ENCODE measurements at places on chromosomes 2 and 18.

- DNase-seq = no peak
These were observed 7.1 kb upstream of the CYS1 start for GRCh38 chr2:10087360-10087759.

- no peak for DNase-seq
These were observed 162.1 kb upstream of the UNC80 start for GRCh38 chr2:209609531-209609930.

GRCh38 chr18:59555995-59556659 lies 141.1 kb downstream of the CCBE1 start:
- DNase-seq = no peak

DNA sequence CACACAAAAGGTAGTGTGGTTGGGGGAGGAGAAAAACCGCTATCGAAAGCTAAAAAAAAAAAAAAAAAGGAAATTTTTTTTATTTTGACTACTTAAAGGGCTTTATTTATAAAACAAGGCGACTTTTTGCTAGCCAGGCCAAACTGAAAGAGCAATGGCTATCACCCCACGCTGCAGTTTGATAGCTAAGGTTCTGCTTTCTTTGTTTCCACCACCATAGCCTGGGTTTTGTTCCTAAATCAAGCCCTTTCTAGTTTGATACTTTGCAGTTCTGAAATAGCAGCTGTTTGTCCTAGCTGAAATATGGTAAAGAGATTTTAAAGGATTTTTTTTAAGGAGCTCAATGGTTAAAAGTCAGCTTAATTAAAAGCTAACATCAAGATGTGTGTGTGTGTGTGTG lies 67.4 kb upstream of the ABCA12 start:
- DNase-seq = no peak

- no peak for DNase-seq
These were observed 48.2 kb upstream of the SP3 start for GRCh38 chr2:174013315-174013751.

GRCh38 chr2:8617590-8617989 lies 64.3 kb upstream of the ID2 start:
- no peak for DNase-seq

DNA sequence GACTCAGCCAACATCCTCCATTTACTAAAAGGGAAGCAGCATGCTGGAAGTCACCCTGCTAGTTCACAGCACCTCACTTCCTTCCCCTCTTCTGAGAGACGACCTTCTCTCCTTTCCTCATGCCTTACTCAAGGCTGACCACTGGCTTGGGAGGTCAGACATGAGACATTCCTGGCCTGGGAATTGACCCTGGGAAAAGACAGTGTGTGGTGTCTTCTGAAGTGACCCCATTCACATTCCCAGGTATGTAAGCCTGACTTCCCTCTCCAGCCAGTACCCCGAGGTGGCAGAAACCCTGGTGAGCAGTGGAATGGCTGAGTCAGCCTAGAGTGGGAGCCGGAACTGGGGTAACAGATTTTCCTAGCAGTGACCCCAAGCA lies 92.4 kb downstream of the PLB1 start:
- no peak for DNase-seq

- no peak for DNase-seq
These were observed 19.8 kb upstream of the PLEK start for GRCh38 chr2:68345129-68345875.

- no peak for DNase-seq
These were observed 452.8 kb downstream of the CBLN2 start for GRCh38 chr18:72091369-72091768.

- DNase-seq = no peak
These were observed 247.8 kb upstream of the KLHL29 start for GRCh38 chr2:23137166-23137565.

- DNase-seq = no peak
These were observed 174.9 kb downstream of the ASB1 start for GRCh38 chr2:238601433-238602222.

GRCh38 chr2:5692561-5693286 lies 540 bp downstream of the SOX11 start:
- no peak for DNase-seq

- DNase-seq = no peak
These were observed 102.8 kb downstream of the PXDN start for GRCh38 chr2:1641523-1641922.

GRCh38 chr2:66772618-66773017 lies 337.7 kb downstream of the MEIS1 start:
- no peak for DNase-seq

- DNase-seq = no peak
These were observed 28.2 kb upstream of the SPDYA start for GRCh38 chr2:28782423-28782822.

- peak; percentile 40 for DNase-seq
These were observed 169.2 kb downstream of the TRIM43 start for GRCh38 chr2:95760806-95761525.

GRCh38 chr2:241312082-241312481 lies 3.4 kb downstream of the HDLBP start:
- DNase-seq = no peak

GRCh38 chr18:45330170-45330594 lies 285.1 kb upstream of the SLC14A2 start:
- no peak for DNase-seq

- no peak for DNase-seq
These were observed 133.6 kb upstream of the MYT1L start for GRCh38 chr2:2464643-2465042.

DNA sequence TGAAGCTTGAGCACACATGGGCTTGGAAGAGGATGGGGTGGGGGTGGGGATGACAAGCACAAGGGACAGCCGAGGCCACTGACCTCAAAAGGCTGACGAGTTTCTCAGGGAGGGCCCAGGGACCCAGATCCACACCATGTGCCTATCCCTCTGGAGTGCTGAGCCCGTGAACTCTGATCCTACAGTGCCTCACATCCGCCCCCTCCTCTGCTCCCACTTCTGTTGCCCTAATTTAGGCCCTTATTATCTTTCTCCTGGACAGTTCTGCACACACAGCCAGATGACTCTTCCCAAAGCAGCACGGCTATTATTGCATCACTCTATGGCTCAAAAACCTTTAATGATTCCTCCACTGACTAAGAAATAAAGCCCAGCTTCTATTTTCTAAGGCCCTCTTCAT lies 24.8 kb downstream of the CYRIA start:
- no peak for DNase-seq

DNA sequence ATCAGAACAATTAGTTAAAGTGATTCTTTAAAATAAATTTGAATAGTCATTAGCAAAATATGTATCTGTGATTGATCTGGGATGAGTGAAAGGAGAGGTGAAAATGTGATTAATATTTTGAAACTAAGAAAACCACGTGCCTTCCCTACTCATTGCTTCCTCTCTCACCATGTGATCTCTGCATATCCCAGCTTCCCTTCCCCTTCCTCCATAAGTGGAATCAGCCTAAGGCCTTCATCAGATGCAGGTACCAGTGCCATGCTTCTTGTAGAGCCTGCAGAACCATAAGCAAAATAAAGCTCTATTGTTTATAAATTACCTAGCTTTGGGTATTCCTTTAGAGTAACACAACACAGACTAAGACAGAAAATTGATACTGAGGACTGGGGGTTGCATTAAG lies 11.2 kb upstream of the STAT1 start:
- no peak for DNase-seq

DNA sequence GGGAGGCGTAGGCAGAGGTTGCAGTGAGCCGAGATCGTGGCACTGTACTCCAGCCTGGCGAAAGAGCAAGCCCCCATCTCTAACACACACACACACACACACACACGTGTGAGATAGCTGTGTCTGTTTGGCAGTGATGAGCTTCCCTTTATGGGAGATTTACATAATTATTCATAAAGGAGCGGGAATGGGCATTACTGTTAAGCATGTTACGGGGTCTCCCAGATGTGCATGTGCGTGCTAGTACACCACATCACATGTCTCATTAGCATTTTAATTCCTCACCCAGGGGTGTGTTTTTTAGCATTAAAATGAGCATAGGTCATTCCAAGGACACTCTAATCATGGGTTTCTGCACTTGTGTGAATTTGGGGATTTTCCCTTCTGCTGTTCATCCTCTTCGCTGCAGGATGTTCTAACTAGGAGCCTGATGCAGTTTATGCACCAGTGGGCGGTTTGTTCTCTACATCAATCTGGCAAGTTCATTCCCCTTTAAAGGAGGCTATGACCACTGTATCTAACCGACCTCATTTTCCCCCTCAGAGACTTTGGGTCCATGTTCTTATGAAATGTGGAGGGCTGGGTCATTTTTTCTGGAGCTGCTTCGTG lies 1.0 kb upstream of the FAM178B start:
- DNase-seq = no peak

DNA sequence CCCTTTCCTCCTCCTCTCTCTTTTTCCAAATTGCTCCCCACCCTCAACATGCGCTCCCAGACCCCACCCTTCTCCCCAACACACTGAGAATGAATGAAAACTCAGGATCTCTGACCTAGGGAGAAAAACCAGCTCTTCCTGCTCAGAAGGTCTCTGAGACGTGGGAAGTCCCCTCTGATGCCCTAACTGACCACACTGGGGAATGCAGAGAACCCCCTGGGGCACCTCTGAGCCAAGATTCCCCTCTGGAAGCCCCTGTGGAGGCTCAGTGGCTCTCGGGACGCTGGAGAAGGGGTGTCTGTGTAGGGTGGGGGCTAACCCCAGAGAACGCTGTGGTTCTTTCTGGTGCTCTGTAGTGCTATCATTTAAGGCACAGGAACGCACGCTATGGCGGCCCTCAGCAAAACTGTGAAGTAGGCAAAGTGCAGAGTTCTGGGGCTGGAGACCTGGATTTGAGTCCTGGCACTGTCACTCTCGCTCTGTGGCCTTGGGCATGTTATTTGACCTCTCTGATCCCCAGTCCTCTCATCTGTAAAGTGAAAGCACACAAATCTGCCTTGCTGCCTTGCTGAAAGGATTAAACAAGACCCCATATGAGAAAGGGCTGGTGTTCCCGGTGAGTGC lies 17.1 kb downstream of the ATOH8 start:
- no peak for DNase-seq

GRCh38 chr2:209472112-209472832 lies 48.4 kb downstream of the MAP2 start:
- no peak for DNase-seq

DNA sequence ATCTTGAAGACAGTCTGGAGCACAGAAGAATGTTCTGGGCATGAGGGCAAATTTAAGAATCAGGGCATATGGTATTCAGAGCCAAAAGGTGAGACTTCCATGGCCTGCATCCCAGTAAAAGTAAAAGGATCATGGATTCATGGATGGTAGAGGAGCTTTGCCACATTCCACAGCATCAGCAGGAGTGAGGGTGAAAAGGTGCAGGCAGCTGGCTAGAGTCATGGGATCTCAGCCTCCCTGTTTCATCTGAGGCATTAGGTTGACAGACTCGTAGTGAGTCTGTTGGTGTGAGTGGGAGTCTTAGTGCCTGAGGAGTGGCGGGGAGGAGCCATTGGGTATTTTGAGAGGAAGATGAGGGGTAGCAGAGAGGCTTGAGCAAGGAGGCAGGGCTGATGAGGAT lies 301.6 kb downstream of the CYP26B1 start:
- no peak for DNase-seq

DNA sequence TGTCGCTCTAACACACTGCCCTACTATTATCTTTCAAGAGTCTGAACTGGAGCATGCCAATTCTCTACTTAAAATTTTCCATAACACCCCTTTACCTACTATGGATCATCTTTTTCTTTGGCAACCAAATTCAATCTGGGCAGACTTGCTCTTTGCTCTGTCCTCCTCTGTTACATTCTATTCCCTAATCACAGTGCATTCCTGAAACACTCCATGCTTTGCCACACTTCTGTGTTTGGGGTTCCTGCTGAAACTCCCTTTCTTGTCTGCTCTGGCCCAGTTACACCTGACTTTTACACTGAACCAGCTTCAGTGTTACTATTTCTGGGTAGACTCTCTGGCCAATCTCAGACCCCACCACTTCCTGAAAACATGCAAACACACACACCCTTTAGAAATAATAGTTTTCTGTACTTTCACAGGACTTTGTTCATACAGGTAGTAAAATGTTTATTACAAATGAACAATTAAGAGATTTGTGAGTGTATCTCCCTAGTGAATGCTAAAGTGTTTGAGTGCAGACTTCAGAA lies 119.9 kb upstream of the DCC start:
- no peak for DNase-seq

DNA sequence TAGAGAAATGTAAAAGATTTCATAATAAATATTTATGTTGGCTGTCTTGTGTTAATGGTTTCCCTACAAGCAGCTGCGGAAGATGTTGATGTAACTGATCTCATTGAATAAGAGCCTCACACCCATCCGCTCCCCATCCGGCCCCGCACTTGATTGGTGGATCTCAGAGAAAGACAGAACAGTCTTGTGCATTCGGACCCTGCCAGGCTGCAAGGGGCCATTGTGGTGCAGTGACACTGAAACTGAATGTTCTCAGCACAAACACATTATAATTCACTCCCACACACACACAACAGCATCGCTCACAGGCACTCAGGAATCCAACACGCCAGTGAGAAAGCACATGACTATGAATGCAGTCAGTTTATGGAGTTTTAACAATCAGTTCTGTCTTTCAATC lies 47.8 kb downstream of the PRELID3A start:
- no peak for DNase-seq

DNA sequence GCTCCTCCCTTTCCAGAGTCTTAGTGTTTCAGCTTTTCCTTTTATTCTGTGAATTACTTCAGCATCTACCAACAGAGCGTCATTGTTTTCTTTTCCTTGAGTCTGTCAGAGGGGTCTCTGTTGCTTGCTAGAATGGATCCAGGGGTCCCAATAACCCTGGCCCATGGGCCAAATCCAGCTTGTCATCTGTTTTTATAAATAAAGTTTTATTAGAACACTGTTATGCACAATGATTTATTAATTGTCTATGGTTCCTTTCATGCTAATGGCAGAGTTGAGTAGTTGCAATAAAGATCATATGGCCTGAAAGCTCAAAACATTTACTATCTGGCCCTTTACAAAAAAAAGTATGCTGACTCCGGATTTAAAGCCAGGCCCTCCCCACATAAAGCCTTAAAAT lies 58.8 kb downstream of the MRPL35 start:
- DNase-seq = no peak

DNA sequence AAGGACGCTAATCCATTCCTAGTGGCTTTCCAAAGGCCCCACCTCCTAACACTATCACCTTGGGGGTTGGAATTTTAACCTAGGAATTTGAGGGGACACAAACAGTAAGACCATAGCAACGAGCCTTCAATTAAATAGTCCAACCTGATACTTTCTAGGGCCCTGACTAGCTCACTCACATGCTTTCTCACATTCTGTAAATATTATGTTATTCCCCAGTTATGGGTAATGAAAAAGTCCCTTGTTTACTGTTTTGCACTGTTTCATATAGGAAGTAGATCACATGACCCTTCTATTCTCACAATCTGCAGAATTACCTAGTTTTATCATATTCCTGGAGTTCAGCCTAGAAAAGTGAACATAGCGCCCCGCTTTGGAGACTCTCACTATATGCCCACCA lies 1212.1 kb upstream of the ACVR2A start:
- DNase-seq = no peak

GRCh38 chr2:238600506-238601432 lies 174.0 kb downstream of the ASB1 start:
- DNase-seq = no peak

Measured in amniotic stem cell (primary cell).